ENCODE measurements at places on chromosomes 3 and 15.
A peak's percentile ranks its signal among the peaks of the same experiment; 100 is the strongest.

DNA sequence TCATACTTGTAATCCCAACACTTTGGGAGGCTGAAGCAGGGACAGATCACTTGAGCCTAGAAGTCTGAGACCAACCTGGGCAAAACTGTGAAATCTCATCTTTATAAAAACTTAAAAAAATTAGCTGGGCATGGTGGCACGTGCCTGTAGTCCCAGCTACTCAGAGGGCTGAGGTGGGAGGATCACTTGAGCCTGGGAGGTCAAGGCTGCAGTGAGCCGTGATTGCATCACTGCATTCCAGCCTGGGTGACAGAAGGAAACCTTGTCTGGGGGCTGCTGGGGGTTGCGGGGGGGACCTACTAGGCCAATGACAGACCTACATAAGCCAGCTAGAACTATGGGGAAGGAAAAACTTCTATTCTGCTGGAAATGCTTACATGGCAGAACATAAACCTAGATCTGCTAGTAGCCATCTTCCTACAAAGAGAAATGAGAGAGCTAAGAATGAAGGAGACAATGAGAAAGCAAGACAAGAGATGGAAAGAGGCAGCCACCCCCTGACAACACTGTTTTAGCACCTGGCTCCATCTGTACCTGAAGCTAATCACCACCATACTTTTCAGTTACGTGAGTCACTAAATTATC is 23.9 kb downstream of the FOXP1 start:
- no peak for DNase-seq

DNA sequence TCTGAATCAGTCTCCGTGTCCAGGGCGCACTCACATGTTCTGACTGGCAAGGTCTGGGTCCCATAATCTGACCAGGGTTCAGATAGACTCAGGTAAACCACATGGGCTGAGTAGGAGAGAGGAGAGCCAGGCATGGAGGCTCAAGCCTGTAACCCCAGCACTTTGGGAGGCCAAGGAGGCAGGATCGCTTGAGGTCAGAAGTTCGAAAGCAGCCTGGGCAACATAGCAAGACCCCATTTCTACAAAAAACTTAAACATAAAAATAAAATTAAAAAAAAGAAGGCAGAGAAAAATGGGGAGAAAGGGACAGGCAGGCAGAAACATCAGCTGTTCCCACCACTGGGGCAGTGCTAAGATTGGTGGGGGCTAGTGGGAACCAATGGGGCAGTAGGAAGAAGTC is 5.4 kb downstream of the TMEM43 start:
- no peak for DNase-seq

- no peak for DNase-seq
Measured at GRCh38 chr3:24046214-24046613, 101.1 kb downstream of the NR1D2 start.

DNA sequence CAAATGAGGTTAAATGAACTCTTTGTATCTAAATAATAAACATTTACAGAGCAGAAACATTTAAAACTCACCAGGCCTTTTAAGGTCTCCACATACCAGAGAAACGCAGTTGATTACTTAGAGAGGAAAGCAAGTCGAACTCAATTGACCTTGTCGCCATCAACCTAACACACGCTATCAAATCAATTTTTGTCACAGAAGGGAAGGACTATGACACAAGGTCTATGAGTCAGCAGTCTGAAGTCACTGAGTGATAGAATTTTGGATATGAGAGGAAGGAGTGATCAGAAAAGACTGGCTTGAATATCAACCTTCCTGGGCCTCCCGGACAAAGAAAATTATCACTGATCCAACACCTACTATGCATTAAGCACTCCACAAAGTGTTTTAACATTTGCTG is 514.4 kb upstream of the ZNF385D start:
- DNase-seq, result no peak

DNA sequence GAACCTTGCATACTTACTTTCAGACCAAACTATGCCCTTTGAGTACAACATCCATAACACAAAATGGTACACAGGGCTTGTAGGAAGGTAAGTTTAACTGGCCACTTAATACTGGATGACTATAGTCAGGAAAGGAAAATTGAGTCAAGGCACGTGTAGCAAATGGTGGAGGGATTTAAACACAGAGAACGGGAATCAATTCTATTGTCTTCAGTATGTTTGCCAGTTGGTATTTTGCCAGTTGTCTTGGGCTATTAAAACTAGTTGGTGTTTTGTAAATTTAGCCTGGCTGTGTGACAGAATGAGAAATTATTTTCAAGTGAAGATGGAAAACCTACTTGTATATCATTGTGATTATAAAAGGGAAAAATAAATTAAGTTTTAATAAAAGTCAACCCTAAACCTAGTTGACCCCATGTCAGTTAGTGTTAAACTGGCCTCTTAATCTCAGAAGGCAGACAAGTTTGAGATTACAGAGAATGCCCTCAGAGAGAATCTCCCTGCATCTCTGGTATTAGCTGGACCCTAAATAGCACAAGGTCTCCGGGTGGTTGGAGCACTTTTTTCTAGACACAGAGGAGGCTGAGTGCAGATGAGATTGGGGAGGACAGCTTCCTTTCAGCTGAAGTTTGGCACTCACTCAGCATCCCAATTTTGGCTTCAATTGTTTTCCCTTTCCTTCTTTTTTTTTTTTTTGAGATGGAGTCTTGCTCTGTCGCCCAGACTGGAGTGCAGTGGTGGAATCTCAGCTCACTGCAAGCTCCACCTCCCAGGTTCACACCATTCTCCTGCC is 91.2 kb downstream of the MB21D2 start:
- DNase-seq, result no peak

DNA sequence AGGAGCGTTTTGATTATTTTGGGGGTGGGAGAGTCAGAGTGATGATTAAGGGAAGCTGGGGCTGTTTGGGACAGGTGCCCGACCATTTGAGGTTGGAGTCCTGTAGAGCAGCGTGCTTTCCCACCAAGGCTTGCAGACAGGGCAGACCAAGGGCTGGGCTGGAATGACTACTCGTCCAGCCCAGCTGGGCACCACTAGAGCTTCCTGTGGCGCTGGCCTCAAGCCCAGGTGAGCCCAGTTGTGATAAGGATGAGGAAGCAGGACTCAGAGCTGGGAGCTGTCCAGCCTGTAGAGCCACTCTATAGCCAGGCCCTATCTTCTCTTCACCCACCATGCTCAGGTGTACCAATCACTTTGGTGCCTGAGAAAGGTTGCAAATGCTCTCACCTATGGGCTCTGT is 75.8 kb upstream of the ACAN start:
- no peak for DNase-seq

- DNase-seq, result no peak
Measured at GRCh38 chr3:10340476-10340875, 19.6 kb upstream of the SEC13 start.

DNA sequence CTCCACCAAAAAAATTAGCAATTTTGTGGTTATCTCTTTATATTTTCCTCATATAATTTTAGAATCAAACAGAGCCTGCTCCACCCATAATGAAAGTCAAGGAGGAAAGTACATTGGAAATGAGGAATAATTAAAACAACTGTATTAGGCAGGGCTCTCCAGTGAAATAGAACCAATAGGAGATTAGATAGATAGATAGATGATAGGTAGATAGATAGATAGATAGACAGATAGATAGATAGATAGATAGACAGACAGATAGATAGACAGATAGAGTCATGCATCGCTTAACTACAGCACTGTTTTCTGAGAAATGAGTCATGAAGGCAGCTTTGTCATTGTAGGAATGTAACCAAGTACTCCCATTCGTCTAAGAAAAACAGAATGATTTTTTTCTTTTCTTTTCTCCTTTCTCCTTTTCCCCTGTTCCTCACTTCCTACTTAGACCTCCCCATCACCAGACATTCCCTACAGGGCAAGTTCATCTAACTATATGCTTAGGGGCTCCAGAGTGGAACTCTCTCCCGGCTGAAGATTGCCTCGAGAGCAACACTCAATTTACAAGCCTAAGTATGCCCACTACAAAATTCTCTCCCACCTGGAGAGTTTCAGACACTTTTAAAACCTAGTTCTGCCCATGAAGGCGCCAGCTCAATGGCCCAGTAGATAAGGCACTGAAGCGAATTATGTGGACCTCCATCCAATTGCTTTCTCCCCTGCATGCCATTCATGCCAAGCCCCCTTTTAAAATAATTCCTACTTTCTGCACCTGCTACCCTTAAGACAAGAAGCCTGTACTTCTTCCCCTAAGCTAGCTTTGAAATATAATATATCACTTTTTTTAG is 53.3 kb upstream of the LIPC start:
- no peak for DNase-seq

GRCh38 chr3:42681361-42682038 is 3.8 kb upstream of the KLHL40 start:
- DNase-seq, result no peak

DNA sequence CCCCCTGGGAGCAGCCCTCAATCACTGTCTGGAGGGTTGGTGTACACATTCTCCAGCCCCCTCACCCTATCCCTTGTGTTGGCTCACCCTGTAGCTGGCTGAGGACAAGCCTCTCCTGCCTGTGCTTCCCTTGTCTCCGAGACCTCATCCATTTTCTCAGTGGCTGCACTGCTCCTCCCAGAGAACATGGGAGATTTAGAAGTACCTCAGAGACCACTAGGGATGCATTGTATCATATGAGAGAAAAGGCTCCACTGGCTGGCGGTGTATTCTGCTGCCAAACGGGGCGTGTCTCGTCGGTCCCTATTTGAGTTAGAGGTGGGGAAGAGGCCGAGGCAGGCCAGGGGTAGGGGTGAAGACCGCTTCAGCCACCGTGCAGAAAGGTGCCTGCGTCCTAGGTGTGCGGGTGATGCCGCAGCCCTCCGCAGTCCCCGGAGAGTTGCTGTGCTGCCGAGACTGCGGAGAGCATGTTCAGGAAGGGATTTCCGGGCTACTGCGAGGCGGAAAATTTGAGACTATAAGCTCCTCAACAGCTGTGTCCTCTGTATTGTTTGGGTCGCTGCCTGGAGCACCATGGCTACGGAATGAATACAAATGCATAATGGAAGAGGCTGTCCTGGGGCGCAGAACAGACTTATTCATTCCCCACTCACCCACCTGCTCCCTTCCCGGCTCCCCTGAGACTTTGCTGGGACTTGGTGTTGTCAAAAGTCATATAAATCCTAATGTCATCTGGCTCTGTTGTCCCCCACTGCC is 43.8 kb downstream of the SPSB4 start:
- peak; percentile 45 for DNase-seq

DNA sequence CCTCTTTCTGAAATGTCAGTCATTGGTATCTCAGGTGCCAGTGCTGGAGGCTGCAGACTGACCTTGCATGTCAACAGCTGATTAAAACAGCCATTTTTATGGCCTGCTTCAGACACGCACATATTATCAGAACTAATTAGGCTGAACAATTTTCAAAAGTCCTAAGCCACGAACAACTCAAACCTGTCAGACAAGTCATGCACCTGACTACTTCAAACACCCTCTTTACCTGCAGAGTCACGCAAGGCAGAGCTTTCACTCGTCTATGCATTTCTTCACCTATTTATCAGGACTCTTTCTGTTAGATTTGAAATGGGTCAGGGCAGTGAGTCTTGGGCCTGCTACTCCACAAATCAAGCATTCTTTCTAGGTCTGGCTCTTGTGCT is 26.7 kb downstream of the CLK3 start:
- no peak for DNase-seq
